NCI-H226 (cell line): ENCODE measurements at places on chromosomes 6 and 20.

DNA sequence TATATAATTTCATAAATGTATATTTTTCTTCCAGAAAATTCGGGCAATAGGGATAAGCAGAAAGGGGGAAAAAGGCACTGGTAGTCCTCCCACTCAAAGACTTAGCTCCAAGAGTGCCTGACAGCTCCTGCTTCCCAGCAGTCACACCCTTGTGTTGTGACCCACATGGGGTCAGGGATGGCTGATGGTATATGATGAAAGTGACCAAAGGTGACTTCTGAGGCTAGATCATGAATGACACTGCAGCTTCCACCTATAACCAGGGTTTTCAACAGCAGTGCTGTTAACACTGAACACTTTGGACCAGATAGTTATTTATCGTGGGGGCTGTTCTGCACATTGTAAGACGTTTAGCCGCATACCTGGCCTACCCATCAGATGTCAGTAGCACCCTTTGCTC lies 22.3 kb downstream of the FAM50B start:
- no peak for DNase-seq

DNA sequence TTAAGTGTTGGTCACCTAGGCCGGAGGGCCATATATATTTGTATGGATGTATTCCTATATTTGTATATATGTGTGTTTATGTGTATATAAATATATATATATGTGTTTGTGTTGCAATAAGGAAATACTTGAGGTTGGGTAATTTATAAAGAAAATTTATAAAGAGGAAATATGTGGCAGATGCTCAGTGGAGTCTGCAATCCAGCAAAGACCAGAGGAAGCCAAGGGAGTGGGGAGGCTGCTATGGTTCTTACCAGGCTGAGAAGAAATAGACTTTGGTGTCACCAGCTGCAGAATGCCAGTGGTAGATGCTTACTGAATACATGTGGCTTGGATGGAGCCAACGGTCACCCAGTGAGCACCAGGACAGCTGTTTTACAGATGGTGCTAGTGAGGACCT lies 97.4 kb upstream of the ELOVL5 start:
- no peak for DNase-seq

- DNase-seq, result no peak
Measured at GRCh38 chr6:119157506-119157815, 79.0 kb upstream of the FAM184A start.

- no peak for DNase-seq
Measured at GRCh38 chr20:23366384-23366783, 4.4 kb downstream of the GZF1 start.

DNA sequence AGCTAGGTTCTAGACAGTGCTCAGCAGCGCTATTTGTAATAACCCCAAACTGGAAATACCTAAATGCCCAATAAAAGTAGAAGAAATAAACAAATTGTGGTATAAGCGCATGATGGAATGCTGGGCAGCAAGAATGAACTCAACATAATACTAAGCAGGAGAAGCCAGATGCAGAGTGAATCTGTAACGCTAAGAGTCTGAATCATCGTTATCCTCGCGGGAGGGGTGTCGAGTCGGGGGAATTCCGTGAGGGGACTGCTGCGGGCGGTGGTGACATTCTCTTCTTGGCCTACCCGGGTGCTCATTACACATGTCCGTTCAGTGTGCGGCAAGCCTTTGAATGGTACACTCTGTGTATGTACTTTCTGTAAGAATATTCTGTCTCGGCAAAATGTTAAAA lies 83.7 kb downstream of the SULF2 start:
- no peak for DNase-seq

DNA sequence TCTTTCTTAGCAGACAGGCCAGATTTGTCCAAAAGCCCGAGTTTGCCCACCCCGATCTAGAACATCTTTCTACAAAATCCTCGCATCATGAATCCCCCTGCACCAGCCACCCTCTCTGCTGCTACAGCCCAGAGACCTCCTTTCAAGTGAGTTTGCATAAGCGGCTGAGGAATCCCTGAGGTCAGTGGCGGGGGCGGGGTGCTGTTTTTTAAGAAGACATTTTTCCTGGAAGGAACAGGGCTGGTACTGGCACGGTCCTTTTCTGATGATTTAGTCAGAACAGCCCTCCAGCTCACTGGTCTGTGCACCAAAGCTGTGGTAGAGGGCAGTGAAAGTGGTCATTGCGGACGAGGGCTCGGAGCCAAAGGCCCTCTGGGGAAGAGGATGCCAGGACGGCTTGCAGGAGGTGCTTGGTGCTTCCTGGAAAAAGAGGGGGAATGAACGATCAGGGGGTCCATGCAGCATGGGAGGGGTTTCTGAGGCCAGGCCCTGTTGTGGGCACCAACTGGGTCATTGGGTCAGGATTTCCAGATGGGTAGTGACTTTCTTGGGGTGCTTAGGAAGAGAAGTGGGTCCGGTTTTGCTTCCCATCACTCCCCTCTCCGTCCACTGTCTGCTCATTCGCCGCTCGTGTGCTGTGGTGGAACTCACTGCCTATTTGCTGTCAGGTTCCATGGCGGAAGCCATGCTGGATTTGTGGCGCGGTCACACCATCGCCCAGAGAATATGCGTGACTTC lies 50.4 kb downstream of the GNAS-AS1 start:
- DNase-seq, result no peak
